ENCODE measurements at places on chromosomes 7 and 10.

GRCh38 chr7:85103357-85103756 is 83.5 kb downstream of the SEMA3D start:
- peak; percentile 11 for DNase-seq

- no peak for DNase-seq
These were observed 45.7 kb downstream of the RHOBTB1 start for GRCh38 chr10:60898321-60898720.

GRCh38 chr10:49304137-49304536 is 5.2 kb downstream of the C10orf71 start:
- no peak for DNase-seq

DNA sequence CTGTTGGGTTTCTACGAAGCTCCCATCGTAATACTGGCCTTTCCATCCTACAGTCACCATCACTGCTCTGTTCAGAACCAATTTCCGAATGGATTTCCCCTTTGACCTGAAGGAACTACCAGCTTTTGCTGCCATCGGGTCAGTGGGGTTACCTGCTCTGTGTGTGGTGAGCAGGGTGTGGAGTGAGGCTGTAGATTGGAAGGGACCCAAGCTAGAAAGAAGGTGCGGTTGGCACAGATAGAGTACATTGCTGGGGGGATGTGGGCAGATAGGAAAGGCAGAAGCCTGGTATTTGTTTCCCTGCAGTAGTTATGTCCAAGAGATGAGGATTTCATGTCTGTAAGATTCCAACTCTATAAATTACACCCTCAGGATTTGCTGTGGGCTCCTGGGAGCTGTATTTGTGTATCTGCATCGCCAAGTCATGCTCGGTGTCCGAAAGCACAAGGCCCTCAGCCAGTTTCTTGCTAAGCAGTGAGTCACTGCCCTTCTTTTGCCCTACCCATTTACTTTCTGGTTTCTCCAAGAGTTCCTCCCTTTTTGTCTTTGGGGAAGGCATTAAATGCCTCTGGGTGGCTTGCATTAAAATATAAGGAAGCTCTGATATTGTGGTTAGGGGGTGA is 15.4 kb downstream of the CLCN1 start:
- no peak for DNase-seq

- no peak for DNase-seq
These were observed 94.5 kb upstream of the CELF2 start for GRCh38 chr10:10923029-10923651.

- no peak for DNase-seq
These were observed 120.4 kb downstream of the MALRD1 start for GRCh38 chr10:19169041-19169440.

DNA sequence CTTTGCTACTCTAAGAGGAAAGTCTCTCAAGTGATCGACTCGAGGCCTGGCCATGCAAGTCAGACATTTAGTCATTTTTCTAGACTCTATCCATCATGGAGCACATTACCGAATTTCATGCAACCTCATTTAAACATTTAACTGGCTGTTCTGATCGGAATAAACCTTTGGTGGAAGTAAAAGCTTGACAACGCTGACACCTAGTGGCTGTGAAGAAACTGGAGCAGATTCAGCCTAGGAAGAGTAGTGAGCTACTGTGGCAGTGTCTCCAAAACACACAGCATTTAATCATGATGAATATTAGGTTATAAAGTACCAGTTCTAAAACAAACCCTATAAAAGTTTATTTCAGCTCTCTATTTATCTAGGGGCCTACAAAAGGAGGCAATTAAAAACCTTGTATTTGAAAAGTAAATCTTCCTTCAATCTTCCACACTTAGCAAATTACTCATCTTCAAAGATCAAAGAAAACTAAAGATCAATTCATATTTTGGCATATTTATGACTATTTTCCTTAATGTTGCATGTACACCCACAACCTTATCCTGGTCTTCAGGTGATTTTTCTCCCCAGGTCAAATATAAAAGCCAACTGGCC is 175.0 kb downstream of the CTNNA3 start:
- peak; percentile 67 for DNase-seq

DNA sequence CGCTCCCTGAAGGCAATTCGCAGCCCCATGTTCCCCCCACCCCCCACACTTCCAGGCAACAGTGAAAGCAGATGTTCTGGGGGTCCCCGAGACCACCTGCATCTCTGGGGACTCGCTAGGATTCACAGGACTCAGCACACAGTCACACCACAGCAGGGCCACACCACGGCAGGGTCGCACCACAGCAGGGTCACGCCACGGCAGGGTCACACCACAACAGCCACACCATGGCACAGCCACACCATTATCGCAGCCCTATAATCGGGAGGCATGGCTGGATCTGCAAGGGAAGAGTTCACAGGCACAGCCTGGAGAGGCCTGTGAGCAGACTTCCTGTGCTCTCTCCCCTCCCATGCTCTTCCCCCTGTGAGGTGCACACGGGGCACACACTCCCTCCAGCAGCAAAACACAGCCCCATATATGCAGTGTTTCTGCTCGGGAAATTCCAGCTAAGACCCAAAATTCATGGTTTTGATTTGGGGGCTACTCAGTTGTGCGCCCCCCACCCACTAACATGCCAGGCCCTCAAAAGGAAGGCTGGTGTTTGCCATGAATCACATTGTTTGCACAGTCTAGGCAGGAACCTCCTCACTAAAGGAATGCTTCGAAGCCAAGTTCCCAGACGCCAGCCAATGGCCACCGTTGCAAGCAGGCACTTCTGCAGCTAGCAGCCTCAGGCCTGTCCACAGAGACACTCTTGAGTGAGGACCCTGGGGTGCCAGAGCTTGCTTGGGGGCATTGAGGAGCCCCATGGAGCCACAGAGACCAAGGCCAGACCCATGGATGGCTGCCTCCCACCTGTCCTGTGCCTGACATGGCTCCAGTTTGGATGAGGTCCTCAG is 7.0 kb upstream of the DPYSL4 start:
- no peak for DNase-seq

- DNase-seq, result peak; percentile 13
These were observed 40.0 kb upstream of the TM9SF3 start for GRCh38 chr10:96626795-96627194.

GRCh38 chr10:70890917-70891431 is 2.6 kb upstream of the PCBD1 start:
- DNase-seq, result peak; percentile 57

DNA sequence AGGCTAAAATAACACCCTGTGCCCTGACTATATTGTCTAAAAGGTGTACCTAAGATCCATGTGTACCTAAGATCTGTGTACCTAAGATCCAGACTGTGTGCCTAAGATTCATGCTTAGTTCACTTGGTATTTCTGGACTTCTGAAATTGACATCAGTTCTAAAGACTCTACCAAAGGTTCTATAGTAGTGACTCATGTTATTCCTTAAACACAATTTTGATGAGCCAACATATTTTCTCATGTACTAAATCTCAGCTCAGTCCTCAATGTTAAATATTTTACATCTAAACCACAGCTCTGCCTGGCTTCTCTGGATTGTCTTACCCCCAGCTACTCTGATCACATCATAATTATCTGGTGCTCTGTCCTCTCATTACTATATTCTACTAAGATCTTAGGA is 802.3 kb upstream of the SORCS1 start:
- DNase-seq, result no peak

DNA sequence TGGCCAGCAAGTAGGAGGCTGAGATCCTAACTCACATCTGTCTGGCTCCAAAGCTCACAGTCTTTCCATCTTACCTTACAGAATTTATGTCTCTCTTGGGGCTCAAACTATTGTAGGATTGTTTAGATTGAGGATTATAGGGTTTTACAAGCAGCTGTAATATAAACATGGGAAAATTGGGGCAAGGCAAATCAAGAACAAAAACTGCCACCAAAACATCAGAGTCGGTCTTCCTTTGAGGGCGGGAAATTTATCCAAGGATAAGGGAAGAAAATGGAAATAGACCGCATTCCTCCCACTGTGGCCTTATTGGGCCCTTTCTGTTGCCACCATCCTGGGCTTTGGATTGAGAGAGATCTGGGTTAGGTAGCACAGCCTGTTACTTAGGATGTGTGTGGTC is 22.5 kb downstream of the RBM20 start:
- no peak for DNase-seq

GRCh38 chr7:157405501-157405900 is 68.7 kb downstream of the DNAJB6 start:
- no peak for DNase-seq

DNA sequence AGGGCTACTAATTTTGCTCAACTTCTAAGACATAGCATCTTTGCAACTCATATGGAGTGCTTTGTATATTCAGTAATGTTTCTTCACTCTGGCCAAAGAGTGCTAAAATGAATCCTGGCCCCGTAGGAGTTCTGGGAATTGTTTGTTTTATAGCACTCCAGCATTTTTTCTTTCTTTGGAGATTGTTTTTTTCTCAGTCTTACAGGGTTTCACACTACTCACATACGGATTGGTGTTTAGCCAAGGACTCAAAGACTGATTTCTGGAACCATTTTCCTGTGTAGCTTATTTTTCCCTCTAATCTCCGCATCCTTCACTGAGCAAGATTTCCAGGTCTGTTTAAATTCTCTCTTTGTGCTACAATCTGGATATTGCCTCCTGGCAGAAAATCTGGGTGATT is 6.4 kb downstream of the TAS2R41 start:
- DNase-seq, result no peak

- no peak for DNase-seq
These were observed 355.3 kb upstream of the GALNT17 start for GRCh38 chr7:70776627-70777101.

- no peak for DNase-seq
These were observed 196.5 kb downstream of the ELFN1 start for GRCh38 chr7:1866601-1867000.

DNA sequence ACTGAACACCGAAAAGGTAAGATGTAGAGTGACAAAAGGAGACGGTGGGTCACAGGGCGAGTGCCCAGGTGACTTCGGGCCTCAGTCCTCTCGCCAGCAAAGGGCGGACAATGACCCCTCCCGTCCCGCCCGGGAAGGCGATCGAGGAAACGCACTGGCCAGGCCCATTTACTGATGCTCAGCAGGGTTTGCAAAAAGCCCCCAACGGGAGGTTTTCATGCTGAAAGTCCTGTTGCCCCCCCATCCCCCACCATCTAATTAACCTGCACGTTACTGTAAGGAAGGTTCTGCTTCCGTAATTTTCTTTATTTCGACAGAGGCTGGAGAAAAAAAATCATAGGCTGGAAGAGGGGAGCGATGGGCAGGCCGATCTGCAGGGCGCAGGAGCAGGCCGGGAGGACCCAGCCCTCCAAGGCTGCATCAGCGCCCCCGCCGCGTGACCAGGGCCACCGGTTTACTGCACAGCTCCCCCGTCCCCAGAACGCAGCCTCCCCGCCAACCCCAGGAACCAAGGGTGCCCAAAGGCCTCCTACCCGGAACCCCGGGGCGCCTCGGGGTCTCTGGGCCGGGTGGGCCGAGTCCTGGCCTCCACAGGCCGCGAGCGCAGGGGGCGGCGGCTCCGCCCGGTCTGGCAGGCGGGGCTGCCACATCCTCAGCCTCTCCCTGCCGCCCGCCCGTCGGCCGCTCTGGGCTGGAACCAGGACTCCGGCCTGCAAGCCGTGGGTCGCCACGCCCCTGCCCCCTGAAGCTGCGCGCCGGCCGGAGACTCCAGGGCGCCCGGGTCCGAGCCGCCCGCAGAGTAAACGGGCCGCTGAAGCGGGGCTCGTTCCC is 613 bp downstream of the OAT start:
- DNase-seq, result peak; percentile 44

DNA sequence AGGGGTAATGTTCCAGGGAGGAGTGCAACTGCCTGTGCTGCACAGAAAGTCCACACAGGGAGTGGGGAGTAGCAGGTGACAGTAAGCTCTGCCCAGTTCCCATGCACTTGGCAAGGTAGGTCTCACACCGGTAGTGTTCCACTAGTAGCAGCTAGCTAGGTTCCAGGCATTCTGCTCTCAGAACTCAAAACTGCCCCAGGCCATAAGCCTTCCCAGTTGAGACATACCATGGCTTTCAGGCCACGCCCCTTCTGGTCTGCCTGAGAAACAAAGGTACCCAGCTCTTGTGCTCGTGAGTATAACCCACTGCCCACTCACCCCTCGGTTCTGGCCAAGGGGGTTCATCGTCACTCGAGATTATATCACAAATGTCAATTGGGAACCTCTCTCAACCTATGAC is 12.6 kb downstream of the CASP7 start:
- DNase-seq, result no peak

DNA sequence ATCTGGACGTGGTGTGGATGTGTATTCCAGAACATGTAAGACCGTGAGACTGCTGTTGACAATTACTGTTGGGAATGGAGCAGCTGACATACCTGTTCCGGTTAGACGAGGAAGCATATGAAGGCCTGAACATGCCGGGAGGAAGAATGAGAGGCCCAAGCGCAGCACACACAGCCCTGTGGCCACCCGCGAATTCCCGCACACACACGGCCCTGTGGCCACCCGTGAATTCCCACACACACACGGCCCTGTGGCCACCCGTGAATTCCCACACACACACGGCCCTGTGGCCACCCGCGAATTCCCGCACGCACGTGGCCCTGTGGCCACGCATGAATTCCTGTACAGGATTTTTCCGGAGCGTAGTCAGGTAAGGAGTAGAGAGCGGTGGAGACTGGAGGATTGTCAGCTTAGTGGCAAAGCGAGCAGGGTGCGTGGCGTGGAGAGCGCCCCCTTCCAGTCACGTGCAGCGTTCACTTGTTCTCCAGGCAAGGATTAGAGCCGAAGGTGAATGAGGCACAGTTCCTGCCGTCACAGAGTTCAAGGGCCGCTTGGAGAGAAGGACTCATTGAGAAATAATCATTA is 9.5 kb upstream of the SUN1 start:
- no peak for DNase-seq

- DNase-seq, result peak; percentile 81
These were observed 13.8 kb downstream of the PSAP start for GRCh38 chr10:71837098-71837827.

DNA sequence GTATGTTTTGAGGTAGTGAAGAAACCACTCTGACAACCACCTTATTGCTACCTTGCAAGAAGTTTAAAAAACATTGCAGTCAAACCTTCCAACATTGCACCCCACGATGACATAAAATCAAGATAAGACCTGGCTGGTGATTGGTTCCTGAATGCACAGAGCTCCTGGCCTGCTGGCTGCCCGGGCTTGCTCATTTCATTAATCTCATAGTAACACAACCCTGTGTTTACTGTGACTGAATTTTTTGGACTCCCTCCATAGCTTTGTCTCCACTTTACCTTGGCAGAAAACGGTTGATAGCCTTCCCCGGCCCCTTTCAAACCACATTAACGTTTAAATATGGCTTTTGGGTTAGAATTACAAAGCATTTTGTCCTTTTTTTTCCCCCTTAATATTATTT is 27.5 kb downstream of the VWA2 start:
- DNase-seq, result no peak

GRCh38 chr7:78476851-78477405 is 678.4 kb downstream of the PHTF2 start:
- no peak for DNase-seq
